ENCODE measurements at places on chromosomes 7 and 10.
A peak's percentile ranks its signal among the peaks of the same experiment; 100 is the strongest.

GRCh38 chr7:86991093-86991769 lies 68.2 kb downstream of the ELAPOR2 start:
- no peak for DNase-seq

DNA sequence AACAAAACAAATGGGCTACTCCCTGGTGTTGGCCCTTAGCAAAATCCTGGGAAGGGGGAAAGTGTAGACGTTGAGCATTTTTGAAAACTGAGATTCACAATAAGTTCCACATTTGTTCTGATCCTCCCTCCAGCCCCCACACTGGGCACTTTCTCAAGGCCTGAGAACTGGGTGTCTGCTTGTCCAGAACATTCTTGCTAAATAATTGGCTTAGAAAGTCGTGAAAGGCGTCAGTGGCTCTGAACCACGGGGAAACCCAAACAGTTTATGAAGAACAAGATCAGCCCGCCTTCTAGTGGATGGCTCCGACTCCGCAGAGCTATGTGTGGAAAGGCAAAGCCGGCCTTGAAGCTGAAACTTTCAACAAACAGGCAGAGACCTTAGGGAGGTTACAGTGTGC lies 370.1 kb downstream of the PRPF18 start:
- DNase-seq: no peak

DNA sequence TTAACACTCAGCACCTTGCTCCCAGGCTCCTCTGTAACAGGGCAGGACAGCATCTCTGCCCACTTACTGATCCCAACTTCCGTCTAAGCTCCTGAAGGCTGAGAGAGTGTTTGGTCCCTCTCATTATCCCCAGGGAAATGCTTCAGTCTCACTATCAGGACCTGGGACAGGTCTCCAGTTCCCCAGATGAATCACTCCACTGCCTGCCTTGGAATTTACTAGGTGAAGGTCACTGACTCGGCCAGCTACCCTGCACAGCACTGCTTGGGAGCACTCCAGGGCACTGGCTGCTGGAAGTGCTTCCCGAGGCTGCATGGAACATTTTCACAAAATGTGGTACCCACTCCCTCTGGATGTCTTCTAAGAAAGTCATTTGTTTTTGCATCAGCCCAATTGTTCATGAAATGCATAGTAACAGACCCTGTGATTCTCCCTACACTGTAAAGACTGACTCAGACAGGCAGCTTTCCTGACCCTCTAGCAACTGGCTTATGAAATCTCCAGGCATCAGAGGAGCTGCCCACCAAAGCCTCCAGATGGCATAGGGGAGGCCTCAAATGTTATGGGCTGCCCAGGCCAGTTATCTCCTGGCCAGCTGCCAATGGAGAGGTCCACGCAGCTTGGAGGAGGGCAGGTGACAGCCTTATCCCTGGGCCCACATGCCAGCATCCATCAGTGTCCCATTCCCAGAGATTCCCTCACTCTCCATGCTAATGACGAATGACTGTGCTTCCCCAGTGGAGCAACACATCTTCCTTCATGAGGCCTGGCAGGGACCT lies 89.1 kb downstream of the GFRA1 start:
- DNase-seq: peak; percentile 32

DNA sequence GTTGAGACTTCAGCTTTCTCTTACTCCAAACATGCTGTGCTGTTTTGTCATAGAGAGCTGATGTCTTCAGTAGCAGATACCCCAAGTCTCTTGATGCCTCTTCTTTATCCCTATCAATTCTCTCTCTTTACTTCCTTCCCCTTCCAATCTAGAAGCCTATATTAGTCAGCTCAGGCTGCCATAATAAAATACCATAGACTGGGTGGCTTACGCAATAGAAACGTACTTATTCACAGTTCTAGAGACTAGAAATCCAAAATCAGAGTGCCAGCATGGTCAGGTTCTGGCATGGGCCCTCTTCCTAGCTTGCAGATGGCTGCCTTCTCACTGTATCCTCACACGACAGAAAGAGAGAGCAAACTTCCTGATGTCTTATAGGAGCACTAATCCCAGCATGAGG lies 9.0 kb upstream of the GARS1 start:
- no peak for DNase-seq
